ENCODE measurements at places on chromosomes 3 and 15.

DNA sequence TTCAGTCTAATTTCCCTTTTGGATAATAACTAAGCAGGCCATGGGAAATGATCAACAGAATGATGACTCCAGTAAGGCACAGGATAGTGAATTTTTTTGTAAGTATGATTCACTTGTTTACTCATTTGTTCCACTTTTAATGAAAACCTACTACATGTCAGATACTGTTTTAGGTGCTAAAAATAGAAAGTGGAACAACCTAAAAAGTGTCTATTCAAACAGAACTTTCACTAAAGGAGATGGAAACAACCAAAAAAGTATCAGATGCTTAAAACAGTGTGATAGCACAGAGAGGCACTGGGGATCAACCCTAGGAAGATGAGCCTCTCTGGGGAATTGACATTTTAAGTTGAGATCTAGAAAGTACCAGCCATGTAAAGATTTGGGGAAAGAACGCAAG, 11.1 kb downstream of the RYK start:
- no peak for DNase-seq

GRCh38 chr15:67992834-67993233, 61.3 kb upstream of the PIAS1 start:
- DNase-seq: no peak

- no peak for DNase-seq
Measured at GRCh38 chr3:62990704-62991413, 115.6 kb upstream of the CADPS start.

DNA sequence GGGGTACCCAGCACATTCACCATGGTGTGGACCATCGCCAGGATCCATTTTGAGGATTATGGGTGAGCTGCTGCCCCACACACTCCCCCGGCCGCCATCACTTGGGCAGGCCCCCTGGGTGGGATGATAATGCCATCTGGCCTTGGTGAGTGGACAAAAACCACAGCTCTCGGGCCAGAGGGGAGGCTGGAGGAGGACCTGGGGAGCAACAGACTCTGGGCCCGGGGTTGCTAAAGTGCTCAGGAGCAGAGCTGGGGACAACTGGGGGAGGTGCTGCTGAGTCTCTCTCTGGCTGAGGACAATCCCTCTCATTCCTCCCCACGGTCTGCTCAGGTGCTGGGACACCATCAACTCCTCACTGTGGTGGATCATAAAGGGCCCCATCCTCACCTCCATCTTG, 29.0 kb downstream of the VIPR1 start:
- DNase-seq: no peak

DNA sequence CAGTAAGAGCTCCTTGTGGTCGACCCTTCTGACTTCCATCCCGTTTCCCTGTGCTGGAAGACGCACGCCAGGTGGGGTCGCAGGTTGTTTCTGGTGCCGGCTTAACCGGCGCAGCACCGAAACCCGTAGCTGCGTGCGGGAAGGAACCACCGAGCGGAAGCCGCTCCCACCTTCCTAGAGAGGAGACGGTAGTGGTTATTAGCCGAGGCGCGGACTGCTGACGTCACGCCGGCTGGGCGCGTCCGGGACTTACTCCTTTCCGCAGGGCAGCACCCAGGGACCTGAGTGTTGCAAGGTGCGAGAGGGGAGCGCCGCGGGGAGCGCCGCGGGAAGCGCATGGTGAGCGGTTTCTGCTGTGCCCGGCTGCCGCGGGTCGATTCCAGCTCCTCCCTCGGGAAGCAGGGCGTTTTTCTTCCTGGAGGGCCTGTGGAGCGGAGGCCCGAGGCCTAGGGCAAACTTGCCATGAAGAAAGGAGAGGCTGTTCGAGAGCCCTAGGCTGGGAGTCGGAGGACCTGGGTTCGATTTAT, at the start of gene ZNF501:
TSS of gene ZNF501 (plus strand) at position 252 of the 527 bp plus-strand sequence. CDS start 4,787 bp downstream, outside the sequence.
- peak; percentile 79 for DNase-seq

DNA sequence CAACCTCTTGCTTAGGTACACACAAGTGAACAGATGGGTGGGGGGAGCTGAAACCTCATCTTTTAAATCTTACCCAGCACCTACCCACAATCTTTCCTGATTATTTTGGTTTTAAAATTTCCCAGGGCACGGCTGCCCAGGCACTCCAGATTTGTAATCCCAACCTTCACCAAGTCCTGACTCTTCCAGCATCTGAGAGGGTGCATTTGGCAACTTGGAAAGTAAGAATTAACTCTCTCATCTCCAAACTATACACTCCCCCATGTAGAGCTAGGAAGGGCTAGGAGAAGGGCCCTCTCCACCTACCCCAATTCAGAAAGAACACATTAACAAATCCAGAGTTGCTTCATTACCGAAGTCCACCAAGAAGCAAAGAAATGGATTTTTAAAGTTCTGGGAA, 41.7 kb upstream of the PRICKLE2 start:
- no peak for DNase-seq

DNA sequence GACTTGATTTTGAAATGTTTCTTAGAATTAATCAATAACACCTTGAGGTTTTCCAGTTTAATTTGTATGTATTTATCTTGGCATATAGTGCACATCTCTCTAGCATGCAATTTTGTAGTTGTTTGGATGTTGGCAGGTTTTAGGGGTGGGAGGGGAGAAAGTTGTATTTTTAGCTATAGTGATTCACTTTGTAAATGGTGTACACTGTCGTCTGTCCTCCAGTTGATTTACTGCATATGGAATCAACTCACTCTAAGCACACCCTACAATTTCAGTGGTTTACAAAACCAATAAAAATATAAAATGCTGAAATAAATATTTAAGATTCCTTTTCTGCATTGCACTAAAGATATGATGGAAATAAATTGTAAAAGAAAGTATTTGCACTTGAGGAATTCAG, 199.1 kb downstream of the CDIN1 start:
- DNase-seq: peak; percentile 96

DNA sequence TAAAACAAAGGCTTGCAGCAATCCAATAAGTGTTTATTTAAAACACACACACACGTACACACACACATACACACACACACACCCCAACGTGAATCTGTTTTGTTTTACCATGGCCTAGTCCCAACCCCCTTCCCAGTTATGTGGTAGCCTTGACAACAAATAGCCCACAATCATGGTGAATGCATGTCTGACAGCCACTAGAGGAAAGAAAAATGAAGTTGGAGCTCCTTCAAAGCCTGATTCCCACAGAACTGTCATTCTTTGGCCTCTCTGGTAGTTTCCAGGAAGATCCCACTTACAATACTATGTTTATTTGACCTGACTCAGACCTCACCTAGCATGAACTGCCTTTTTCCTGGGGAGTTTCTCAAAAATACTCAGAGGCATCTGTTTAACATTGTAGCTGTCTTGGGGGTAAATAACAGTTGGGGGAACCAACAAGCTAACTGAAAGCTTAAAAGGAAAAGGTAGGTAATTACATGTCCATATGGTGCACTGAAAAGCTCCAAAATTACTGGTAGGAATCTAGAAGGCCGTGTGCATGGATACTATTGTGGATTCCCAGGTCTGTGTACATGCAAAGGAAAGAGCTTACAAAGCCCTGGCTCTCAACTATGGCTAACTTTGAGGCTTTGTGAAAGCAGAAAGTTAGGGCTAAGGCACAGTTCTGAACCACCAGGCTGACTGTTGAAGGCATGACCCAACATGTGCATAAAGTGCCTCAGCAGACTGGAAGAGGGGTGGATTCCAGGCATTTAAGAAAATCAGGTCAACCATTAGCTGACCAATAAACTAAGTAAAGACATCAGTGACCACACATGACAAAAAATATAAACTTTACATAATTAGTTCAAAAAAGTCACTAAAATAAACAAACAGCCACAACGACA, 65.3 kb downstream of the FAIM start:
- peak; percentile 50 for DNase-seq

DNA sequence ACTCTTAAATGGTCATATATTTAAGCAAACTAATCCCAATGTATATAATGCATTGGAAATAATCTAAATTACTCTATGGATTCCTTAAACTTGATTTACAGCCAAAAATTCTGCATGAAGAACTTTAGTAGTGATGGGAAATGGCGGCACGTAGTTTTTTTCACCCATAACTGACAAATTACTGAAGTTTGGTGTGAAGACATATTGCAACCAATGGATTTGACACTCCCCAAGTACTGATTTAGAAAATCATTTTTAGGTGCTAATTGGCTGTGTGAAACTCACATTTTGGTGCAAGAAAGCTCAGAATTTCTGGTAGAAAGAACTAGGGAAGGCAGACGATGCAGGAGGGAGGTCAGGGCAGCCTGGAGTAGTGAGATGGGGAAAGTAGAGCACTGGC, 19.3 kb upstream of the TMEM108 start:
- DNase-seq: no peak

DNA sequence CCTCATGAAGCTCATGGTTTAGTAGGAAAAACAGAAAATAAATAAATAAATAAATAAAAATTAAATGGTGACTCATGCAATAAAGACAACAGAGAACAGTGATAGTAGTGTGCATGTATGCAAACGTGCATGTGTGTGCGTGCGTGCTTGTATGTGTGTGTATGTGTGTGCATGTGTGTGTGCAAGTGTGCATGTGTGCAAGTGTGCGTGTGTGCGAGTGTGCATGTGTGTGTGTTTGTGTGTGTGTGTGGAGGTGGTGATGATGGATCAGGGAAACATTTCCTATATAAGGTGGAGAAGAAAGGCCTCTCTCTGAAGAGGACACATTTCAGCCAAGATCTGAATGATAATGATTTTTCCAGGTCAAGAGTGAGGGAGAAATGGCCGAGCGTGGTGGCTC, 47.2 kb downstream of the CACNA2D3 start:
- no peak for DNase-seq

DNA sequence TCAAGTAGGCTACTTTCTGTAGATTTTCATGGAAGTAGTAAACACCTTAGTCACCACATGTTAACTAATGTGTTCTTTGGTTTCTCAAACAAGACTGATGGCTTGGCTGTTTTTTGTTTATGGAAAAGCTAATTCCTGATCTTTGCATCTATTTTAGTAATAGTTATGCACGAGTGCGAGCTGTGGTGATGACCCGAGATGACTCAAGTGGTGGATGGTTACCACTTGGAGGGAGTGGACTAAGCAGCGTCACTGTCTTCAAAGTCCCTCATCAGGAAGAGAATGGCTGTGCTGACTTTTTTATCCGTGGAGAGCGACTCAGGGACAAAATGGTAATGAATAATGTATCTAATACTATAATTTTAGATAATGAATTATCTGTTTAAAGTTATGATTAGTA, 46.6 kb downstream of the SPRED1 start:
- no peak for DNase-seq

DNA sequence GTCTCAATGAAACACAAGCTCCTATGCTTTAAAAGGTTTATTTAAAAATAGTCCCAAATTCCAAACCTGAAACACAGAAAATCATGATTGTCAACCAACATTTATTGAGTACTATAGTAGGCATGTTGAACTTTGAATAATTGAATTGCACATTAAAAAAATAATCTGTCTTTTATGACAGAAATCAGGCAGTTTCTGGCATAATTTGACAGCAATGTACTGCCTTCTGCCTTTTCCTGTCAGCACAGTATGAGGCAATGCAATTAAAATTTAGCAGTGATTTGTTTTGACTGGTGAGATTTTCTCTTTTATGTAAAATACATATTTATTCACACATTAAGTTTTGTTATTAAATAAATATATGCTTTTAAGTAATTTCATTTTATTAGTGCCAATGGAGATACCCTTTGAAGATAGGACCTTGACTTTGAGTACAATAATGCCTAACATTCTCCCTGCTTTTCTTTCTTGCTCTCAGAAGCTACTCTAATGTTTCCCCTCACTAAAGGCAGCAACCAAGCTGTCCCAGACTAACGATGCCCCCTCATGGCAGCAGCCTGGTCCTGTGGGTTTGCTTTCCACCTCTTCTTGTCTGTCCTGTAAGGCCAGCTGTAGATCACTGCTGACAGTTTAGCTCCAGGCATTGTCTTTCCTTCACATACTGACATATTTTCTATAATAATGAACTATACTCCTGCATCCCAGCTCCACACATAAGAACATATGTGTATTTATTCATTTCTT, 346.7 kb downstream of the IL20RB start:
- no peak for DNase-seq

- no peak for DNase-seq
Measured at GRCh38 chr3:189898559-189899153, 222.0 kb downstream of the P3H2 start.

DNA sequence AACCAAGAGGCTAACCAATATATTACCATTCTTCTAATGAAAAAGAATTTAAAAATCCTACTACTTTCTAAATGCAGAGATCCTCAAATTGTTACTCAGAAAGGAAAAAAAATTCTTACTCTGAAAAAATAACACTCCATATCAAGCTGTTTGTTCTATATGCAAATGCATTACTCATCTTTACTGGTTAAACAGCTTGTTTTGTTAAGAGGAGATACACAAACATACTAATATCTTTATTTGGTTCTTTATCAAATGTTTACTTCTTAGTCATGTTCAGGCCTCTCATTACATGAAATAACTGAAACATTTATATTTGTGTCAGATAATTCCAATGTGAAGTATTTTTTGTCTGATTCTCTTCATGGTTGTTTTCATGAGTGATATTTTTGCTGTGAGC, 146.8 kb downstream of the PCCB start:
- DNase-seq: no peak

GRCh38 chr3:411226-411625, 214.7 kb downstream of the CHL1 start:
- no peak for DNase-seq
